ENCODE measurements at places on chromosomes 1 and 21.

- DNase-seq, result no peak
Measured at GRCh38 chr1:3562712-3563111, 48.6 kb downstream of the MEGF6 start.

- peak; percentile 40 for DNase-seq
Measured at GRCh38 chr1:214281720-214282629, 1.0 kb downstream of the SMYD2 start.

GRCh38 chr1:232707142-232707541, 77.2 kb upstream of the SIPA1L2 start:
- no peak for DNase-seq

GRCh38 chr1:119988306-119989062, 81.0 kb downstream of the NOTCH2 start:
- DNase-seq, result no peak

DNA sequence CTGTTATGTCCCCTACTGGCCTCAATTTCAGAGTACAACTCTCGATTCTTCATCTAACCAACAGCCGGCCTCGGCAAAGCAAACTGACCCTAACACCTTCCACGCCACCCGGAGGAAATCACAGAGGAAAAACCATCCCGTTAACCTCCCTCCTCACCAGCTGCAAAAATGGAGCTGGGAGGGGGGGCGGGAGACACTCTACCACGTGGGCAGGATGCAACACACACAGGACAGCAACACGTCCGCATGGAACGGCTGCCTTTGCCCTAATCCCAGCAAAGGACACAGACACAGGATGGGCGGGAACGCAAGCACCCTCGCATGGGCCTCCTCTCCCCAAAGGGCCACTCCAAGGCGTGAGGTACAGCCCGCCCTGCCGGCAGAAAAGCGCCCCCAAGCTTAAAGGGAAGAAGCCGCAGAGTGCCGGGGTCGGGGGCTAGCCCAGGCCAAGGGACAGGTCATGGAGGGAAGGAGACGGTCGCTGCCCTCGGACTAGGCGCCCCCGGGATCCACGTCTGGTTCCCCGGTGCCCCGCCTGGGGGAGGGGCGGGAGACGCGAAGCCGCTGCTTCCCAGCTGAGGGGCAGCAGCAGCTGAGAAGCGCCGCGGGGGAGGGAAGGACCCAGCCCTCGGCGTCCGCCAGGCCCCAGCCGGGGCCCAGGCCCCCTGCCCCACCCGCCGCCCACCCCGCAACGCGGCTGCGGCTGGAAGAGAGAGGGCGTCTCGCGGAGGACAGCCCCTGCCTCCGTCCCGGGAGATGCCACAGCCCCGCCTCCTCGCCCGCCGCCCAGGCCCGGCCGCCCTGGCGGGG, 590 bp downstream of the FOXJ3 start:
- DNase-seq, result peak; percentile 67

Data from AG08395 (cell line).